Umbilical cord (tissue), 2 donors: ENCODE measurements at places on chromosomes 5 and 9. TPM values are rescaled to one million over a fixed set of nuclear protein-coding genes. Genes with fewer than 3 reads are reported as not detected.
A peak's percentile ranks its signal among the peaks of the same experiment; 100 is the strongest.

DNA sequence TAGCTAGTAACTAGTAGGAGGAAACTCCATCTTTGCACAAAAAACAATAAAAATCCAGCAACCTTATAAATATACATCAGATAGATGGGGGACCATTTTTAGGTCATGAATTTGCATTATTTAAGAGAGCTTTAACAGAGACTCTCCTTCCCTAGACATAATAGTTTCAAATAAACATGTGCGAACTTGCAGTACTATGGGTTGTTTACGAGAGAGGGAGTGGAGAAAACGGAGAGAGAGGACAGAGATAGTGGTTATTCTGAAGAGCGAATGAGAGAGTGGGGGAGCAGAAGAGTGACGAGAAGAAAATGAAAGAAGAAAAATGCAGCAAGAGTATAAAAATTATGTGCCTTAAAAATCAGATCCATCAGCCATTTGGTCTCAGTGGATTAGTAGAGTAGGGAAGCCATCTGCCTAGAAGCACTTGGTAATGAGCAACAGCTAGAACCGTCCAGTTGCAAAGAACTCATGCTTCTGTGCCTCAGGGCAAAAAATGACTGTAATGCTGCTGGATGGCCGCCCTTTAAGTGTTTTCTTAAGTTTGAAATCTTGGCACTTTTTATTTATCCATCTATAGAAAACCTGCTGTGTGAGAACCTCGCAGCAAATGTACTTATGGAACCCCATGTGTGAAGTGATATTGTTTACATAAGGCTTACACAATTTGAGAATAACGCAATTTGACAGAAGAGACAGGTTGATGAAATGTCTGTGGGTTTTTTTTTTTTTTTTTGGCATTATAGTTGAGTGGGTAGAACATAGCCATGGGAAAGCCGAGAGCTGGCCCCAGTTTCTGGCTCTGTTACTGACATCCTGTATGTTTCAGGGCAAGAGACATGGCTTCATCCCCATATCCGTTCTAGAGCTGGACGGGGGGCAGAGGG lies 95.6 kb upstream of the ZNF608 start:
- no peak for DNase-seq

GRCh38 chr5:8923526-8923925 lies 622.3 kb downstream of the SEMA5A start:
- no peak for DNase-seq

The CA9 gene
- total RNA-seq = 13.0 TPM

DNA sequence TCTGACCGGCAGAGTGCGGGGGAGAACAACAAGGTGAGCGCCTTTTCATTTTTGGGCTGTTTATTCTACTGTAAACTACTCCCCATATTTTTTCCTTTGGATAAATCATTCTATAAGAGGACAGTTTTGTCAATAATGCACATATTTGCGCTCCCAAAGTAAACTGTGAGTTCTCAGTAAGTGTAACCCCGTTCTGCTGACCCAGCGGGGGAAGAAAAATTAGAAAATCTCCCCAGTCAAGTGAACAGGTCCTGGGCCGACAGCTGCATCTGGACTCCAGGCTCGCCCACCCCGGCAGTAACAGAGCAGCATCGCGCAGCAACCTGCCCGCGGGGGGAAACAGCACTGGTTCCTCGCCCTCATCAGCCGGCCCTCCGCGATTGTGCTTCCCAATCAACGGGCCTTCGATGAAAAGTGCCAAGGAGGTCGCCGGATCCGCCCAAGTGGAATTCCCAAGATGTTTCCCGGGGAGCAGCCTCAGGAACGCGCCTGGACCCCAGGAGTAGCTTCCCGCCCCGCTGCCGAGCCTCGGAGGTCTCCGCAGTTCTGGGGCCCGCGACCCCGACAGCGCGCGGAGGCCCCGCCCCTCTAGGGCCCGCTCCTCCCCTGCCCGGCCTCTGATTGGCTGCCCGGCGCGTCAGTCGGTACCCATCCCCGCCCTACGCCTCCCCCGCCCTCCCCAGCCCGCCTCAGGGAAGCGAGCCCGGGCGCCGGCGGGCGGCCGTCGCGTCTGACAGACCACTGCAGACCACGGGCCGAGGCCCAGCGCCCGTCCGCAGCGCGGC lies at the start of gene OTULINL:
OTULINL (plus strand) TSS at position 687 of the 785 bp plus-strand sequence. CDS start 103 bp downstream, outside the sequence.
- peak; percentile 83 for DNase-seq
